ENCODE measurements at places on chromosomes 6 and 20.

DNA sequence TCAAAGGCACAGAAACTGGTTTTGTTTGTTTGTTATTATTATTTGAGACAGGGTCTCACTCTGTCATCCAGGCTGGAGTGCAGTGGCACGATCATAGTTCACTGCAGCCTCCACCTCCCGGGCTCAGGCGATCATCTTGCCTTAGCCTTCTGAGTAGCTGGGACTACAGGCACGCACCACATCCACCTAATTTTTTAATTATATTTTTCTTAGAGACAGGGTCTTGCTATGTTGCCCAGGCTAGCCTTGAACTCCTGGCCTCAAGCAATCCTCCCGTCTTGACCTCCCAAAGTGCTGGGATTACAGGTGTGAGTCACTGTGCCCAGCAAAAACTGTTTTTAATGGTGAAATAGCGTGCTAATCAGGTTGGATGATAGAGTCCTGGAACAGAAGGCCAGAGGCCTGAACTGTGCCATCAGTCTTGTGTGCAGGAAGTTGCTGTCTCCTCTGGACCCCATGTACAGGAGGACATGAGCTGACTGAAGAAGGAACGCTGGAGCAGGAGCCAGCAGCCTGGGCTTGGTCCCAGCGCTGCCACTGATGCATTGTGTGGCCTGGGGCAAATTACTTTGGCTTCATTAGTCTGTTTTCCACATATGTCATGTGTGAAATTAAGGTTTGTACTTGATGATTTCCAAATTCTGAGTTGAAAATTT lies 4.9 kb downstream of the TM9SF4 start:
- DNase-seq = no peak

GRCh38 chr20:31751126-31751525 lies 12.0 kb downstream of the TPX2 start:
- no peak for DNase-seq

DNA sequence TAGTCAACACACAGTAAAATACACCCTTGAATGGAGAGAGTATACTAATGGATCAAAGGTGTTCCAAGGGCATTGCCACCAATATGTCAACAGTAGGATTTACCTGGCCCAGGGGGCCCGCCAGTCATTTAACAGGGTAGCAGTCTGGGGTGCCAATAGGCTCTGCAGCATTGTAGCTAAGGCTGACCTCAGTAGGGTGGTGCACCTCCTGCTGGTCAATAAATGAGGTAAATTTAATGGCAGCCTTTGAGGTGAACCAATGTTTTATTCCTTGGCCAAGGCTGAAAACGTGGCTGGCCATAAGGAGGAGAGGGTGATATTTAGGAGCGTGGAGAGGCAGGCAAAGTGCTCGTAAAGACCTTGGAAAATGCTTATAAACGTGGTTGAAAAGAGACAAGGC lies 147.2 kb downstream of the RPS12 start:
- no peak for DNase-seq

DNA sequence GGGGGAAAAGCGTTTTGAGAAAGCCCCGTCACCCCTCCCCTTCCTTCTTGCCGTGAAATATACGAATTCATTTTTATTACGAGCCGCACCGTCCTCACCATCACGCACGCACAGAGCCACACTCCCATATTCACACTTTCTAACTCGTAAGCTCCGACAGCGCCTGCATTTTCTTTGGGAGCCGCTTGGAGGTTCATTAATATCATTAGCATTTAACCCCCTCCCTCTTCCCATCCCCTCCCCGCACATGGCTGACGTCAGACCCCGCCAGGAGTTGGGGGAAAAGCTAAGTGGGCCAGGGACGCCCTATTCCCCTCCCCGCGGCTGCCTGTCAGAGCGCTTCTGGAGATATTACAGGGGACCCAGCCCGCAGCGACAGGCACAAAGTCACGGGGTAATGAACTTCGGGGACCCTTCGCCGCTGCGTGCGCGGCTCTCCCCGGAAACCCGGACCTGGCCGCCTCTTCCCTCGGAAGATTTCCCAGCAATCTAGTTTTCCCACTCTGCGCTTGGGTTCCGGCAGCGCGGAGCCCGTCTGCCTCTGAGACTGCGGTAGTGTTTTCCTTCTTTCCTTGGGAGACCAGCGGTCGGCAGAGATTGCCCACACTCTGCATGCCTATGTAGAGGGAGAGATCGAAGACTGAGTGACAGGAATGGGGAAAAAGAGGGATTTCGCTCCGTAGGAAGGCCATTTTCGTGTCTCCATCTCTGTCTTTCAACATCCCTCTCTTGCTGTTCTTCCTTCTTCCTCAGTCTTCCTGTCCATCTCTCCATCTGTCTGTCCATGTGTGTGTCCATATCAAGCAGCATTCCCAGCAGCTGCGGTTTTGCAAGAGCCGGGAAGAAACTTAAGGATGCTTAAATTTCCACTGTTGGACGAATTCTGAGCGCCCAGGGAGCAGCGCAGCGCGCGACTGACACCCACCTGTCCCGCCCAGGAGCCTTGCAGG lies at the start of gene NR2E1:
Gene NR2E1, plus strand, starts transcription at position 309 of the 950 bp plus-strand sequence. CDS start 744 bp downstream, outside the sequence.
- DNase-seq = no peak

DNA sequence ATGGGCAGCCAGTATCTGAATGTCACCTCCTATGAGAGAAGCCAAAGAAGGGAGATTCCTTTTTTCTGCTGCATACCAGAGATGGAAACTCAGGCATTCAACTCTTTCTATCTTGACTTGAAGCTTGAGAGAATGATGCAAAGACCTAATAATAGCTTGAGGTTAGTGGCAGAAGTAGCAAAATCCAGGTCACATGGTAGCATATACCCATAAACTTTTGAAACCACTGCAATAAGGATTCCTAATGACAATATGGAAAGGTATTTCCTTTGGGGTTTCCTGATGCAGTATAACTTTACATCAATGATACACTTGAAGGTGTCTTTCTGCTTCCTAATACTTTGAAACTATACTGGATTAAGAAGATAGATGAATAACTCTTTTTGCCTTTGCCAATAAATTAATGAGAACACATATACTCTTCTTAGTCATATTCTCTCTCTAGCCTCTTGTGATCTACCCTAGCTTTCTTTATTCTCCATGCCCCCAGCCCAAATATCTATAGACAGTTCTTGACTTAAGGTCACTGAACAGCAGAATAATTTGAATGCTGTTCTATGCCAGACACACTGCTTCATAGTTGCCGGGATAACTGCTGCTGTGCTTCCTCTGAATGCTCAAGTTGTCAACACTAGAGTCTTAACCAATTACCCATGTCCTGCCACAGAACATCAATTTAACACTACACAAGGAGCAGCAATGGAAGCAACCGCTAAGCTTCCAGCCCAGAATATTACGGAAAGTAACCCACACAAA lies 155.5 kb upstream of the SIM1 start:
- DNase-seq = no peak

- DNase-seq = no peak
Measured at GRCh38 chr20:61634376-61635145, 382.5 kb downstream of the CDH4 start.

DNA sequence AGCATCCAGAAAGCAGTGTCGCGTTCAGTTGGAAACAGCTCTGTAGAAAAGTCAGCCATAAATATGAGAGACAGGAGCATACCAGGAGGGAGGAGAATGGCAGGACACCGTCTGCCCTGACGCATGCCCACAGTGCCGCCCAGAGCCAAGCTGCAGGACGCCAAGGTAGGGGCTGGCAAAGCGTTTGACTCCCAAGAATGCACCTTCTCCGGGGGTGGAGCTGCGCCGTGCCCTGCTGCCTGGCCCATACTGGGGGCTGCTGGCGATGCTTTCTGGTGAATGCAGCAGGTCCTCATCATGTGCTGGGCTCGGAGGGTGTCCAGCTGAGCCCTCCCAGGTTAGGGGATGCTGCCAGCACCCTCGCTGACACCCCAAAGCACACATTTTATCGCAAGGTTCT lies 349.8 kb downstream of the CDH4 start:
- no peak for DNase-seq

DNA sequence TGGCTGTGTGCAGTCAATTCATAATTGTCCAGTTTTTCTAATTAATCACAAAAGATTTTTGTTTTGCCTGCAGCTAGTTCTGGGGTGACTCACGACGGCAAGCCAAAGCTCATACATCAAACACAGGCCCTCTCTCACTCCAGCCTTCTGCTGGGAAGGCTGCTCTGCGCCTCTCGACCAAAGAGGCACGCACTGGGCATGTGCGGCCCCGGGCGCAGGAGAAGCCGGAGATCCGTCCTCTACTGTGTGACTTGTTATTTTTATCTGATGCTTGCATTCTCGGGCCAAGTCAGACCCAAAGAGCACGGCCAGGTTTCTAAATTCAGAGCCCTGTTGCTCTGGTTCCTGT lies 98.5 kb downstream of the TFAP2A start:
- no peak for DNase-seq

DNA sequence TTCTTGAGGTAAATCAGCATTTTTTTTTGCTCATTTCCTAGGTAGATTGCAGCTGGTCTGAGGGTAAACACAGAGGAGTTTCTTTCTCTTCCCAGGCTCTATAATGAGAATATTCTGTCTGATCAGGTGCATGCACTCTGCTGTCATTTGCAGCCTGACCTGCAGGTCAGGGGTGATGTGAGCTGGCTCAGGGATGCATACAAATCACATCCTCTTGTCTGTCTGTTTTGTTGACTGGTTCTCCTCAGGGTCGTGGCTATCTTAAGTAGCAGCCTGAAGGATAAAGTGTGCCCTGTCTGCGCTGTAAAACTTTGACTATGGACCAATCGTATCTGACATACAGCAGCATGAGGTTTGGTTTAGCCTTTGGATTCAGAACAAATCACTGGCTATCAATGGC lies 183.4 kb upstream of the POU3F2 start:
- no peak for DNase-seq

DNA sequence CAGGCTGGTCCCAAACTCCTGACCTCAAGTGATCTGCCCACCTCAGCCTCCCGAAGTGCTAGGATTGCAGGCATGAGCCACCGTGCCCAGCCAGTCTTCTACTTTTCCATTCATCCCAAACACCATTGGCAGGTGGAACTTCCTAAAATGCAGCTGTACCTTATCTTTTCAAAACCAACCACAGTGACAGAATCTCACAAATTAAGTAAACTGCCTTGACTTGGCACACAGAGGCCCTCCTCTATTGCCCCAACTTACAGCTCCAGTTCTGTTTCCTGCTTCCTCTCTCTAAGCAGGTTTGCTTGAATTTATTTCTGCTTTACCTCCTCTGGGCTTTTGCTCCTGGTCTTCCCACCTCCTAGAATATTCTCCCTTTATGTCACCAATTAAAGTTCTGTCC lies 7.6 kb downstream of the MYB start:
- no peak for DNase-seq

DNA sequence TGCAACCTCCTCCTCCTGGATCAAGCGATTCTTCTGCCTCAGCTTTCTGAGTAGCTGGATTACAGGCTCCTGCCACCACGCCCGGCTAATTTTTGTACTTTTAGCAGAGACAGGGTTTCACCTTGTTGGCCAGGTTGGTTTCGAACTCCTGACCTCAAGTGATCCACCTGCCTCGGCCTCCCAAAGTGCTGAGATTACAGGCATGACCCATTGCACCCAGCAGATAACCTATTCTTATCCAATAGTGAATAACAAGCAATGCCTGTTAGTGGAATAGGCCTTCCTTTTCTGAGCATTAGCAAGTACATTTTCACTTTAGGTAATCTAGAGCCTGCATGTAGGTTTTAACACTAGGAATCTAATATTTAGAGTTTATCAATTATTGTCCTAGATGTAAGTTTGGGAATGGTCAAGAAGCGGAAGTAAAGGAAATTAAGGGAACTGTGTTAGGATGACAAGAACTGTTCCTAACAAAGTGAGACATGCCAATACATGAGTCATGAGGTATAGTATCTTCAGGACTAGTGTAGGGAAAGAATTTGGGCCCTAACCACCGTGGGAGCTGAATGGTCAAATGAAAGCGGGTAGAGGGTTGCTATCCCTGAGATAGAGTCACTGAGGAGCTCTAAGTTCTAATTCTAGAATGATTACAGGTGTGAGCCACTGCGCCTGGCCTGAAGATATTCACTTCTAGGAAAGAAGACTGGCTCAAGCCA lies 15.0 kb downstream of the BLTP3A start:
- no peak for DNase-seq

GRCh38 chr20:56574531-56575142 lies 41.6 kb downstream of the FAM209B start:
- DNase-seq = no peak

DNA sequence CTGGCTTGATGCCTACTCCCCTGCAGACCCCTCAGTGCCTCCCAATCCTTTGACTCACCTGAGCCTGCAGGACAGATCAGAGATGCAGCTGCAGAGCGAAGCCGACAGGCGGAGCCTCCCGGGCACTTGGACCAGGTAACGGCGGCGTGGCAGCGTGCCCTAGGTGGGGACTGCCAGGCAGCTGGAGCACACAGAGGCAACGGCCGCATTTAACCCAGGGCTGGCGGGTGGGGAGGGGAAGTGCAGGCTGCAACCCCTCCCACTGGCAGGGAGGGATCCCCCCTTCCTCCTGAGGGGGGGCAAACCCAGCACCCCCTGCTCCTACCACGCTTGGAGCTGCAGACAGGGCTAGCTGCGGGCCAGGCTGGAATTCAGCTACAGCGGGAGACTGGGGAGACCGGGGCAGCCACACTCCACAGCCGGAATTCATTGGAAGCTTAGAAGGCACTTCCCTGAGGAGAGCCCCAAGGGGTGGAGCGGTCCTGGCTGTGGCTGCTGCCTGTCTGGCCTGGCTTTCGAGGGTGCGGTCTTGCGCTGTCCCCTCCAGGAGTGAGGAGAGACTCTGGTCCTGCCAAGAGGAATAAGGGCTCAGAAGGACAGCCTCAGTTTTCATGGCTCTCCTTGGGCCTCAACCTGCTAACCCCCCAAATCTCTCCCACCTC lies at the start of gene MATN4:
Gene MATN4, minus strand, starts transcription at position 183 of the 662 bp plus-strand sequence. CDS start 2,717 bp downstream, outside the sequence.
- no peak for DNase-seq

GRCh38 chr20:47360297-47361056 lies 4.0 kb upstream of the ZMYND8 start:
- DNase-seq = no peak

DNA sequence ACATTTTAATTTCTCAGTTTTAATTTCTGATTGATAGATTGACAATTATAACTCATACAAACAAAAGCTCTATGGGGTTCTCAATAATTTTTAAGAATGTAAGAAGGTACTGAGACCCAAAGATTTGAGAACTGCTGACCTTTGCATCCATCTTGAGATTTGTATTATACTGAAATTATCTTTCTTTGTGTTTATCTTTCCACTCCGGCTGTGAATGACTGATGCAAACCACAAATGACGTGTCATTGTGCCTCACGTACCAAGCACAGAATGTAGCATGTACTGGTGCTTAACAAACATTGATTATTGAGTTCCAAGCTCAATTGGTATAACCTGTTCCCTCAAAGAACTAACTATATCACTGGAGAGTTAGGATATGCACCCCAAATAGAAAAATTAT lies 152.1 kb upstream of the SMLR1 start:
- DNase-seq = no peak

DNA sequence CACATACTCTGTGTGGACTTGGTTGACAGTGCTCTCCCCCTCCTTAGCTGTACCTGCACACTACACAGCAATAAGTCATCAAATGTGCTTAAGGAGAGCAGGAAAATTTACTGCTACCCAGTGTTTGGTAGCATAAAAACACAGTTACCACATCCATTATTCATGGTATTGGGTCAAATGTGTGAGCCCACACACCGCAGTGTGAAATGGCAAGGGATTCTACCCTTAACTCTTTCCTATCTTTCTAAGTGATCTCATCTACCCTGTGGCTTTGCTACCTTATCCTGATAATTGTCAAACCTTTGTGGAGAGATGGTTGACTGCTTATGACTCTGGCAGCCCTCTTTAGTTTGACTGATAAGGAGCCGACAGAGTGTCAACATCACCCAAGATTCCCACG lies 47.6 kb downstream of the STX11 start:
- DNase-seq = no peak

GRCh38 chr6:144248476-144249301 lies 36.4 kb upstream of the UTRN start:
- DNase-seq = no peak

GRCh38 chr6:36340618-36341454 lies 4.1 kb upstream of the BNIP5 start:
- peak; percentile 30 for DNase-seq
